Glutamatergic neuron (in vitro differentiated cells): ENCODE measurements at places on chromosomes 5 and 9. TPM values are rescaled to one million over a fixed set of nuclear protein-coding genes. Genes with fewer than 3 reads are reported as not detected.

GRCh38 chr5:97534166-97534565 lies 351.1 kb upstream of the RIOK2 start:
- no peak for DNase-seq

PCDHGC3 gene
- 40.1 TPM for total RNA-seq

DNA sequence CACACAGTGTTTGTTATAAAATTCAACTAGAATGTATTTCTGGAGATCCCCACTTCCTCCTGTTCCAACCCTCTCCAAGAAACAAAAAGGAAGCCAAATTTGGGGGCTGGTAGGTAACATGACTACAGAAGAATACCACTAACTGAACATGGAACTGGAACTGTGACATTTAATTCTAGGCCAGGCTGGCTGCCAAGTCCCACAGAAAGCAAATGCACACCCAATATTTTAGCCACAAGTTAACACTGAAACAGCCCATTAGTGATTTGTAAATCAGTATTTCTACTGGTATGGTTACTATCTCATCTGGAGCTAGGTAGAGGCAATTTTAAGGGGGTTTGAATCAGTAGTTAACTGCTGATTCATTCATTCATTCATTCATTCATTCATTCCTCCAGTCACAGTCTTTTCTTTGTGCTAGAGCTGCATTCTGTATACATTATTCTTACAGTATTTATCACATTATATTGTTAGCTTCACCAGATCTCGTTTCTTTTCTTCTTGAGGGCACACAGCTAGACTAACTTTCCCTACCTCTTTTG lies 131.7 kb upstream of the GDNF start:
- no peak for DNase-seq

- no peak for DNase-seq
Observed at GRCh38 chr5:57366744-57367143, 115.9 kb downstream of the ACTBL2 start.

ARAP3 gene
- total RNA-seq: 8.6 TPM

DNA sequence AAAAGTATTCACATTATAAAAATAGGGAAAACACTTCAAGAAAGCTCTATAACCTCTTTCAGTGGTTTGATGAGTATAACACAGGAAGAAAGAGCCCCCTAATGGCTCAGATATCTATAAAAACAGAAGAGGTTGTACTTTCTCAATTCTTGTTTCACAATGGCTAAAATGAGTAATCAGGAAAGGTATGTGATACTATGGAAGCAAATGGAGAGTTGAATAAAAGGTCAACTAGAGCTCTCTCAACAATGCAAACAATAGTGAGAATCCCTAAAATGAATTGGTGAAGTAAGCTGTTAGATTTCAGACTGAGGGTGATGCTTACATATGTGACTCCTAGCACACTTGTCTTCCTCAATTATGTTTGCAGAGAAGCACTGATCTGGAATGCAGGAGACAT lies 584.6 kb upstream of the CDH18 start:
- no peak for DNase-seq

- DNase-seq: no peak
Observed at GRCh38 chr5:35741126-35741716, 115.5 kb upstream of the IL7R start.

NTNG2 gene
- total RNA-seq: 43.7 TPM

DNA sequence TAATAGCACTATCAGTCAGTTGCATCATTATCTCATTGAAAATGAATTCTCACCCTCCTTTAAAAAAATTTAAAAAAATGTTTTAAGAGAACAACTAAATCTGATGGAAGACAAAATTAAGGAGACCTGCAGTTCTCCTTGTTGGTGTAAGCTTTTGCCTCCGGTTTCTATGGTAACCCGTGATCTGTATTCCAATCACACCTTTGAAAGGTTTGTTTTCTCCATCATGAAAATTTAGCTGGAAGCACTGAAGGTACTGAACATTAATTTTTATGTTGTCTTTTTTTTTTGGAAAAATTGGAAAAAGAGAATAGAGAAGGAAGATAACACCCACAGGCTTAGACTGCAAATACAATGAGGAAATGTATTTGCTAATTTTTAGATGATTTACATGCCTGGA lies 2.5 kb upstream of the BASP1 start:
- DNase-seq: no peak

GRCh38 chr5:59098743-59099142 lies 515.9 kb downstream of the RAB3C start:
- DNase-seq: no peak

- DNase-seq: no peak
Observed at GRCh38 chr5:107376546-107377276, 294.0 kb downstream of the EFNA5 start.

DNA sequence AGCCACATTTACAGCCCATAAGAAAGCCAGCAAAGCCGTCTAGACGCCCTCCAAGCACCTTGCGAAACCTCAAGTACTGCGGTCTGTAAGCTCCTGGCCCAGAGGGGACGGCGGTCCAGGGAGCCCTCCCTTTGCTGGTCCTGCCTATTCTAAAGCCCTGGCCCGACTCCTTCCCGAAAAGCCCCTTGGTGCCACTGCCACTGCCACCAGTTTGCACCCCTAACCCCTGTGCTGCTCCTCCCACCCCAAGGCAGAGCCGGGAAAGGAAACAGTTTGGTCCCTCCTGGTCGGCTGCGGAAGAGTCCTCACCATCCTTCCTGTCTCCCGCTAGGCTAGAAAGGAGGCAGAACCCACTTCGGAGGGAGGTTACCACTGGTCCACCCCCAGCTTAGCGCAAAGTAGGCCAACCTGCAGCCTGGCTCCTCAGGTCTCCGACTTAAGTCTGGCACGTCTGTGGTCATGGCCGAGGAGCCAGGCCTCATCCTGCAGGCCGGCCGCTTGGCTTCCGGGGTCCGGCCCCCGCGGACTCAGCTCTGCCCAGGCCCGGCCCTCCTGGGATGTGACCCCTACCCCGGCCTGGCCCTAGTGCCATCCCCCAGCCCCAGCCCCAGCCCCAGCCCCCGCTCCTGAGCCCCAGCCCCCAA lies 916 bp downstream of the TOR1A start:
- no peak for DNase-seq

DNA sequence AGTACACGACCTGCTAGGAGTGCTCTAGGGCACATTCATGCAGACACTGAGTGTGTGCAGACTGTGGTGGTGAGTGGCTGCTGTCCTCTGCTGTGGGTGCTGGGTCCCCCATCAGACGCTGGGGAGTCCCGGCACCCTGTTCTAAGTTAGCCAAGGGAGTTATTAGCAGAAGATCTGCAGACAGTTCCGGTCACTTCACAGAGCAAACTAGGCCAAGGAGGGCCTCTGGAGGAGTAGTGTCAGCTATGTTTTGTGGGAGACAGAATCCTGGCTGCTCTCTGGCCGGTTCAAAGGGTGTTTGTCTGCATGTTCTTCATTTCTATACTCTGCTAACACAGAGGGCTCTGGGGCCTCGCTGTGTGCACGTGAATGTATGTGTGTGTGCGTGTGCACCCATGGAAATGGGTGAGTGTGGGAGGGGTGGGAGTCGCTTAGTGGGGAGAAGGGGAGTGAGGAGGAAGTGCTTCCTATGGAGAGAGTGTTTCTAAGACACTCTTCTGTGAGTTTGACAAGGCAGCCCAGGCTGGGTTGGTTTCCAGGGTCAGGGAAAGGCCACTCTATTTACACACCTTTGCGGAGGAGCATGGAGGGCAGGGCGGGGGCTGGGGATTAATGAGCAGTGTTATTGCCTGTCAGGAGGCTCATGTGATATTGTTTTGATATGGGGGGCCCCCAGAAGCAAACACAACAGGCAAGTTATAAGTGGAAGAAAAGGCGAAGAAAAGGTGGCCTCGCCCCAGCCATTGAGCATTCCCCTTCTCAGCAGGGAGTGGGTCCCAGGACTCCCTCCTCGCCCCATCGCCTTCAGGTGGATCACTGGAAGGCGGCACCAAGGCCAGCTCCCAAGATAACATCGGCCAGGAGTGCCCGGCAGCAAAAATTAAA lies 68.9 kb downstream of the MACROH2A1 start:
- DNase-seq: no peak

GRCh38 chr5:78953092-78953800 lies 31.9 kb downstream of the ARSB start:
- no peak for DNase-seq

DNA sequence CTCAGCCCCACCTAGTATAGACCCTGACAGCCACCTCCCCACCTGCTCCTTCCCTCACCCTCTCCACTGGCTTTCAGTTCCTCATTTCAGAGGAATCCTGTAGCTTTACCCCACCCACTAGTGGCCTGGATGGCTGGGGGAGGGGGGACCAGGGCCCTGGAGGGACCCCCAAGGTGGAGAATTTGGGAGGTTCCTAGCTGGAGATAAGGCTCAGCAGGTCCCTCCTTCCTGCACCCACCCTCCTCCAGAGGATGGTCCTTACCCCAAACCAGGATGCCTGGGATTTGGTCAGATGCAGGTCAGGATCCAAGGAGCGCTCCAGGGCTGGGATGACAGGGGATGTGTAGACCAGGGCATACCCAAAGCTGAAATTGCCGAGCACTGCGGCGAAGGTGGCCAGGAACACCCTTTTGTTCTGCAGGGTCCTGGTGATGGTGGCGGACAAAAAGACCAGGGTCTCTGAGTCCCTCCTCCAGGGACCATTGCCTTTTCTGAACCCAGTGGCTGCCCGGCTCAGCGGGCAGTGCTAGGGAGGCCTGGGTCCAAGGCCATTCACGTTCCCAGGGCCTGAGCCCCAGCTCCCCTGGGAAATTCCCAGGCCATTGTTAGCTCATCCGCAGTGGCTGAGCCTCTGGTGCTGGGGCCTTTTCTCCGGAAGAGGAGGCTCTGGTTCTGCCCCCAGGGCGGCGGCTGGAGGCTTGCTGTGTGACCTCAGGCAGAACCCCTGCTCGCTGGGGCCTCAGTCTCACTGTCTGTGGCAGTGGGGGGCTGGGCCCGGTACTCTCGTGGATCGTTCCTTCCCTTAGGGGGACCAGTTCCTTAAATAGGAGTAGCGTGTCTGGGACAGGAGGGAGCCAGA lies 678 bp downstream of the SLC2A6 start:
- peak; percentile 79 for DNase-seq

ABO gene
- total RNA-seq: not detected
